Stimulated activated CD8-positive, alpha-beta memory T cell treated with anti-CD3 and anti-CD28 coated beads, Interleukin-4, amount 100 ng/mL, for 1 hour (primary cell): ENCODE measurements at places on chromosomes 13 and 19.

DNA sequence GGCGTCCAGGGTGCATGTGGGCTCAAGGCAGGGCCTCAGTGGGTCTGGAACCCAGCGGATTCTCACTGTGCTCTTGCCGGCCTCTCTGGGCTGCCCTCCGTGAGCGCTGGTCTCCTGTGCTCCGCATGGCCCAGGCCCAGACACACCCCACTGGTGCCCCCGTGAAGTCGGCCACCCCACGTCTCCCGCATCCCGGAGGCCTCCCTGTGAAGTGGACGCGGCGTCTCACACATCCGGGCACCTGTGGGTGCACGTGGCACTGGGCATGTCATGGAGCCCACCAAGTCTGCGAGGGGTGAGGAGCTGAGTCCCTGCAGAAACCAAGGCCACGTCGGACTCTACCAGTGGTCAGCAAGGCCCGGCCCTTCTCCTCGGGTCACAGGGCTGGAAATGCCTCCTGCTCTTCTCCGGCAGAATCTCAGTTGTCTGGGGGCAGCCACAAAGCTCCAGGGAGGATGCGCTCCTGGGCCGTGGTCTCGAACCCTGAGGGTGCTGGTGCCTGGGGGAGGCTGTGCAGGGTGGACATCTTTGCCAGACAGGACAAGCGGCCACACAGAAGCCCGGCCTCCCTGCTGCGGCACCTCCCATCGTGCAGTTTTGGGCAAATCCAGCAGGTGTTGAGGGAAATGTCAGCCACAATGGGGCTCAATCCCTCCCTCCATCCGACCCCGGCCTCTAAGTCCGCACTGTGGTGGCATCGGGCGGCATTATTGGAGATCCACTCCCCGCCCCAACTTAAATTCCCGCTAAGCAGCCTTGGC, 2.2 kb downstream of the C13orf46 start:
- no peak for DNase-seq

- DNase-seq, result no peak
Measured at GRCh38 chr19:50252111-50252886, 48.9 kb downstream of the MYH14 start.

- DNase-seq, result no peak
Measured at GRCh38 chr13:41962994-41963393, 2.1 kb upstream of the VWA8 start.

DNA sequence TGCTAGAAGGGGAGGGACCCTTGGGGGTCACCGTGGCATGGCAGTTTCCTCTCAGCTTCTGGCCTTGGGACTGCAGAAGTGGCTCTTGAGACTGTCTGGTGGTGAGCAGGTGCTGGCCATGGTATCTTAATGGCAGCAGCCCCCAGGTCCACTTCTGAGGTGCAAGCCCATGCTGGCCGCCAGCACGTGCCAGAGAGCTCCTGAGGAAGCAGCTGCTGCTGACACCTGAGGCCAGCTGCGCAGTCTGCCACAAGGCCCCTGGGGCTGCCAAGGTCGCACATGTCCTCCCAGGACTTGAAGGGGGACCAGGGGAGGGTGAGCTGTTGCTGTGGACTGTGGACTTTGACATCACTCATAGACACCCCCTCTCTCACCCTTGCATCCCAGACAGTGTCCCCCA, 48.0 kb downstream of the NFIX start:
- no peak for DNase-seq

GRCh38 chr19:21141787-21142464, at the start of gene ZNF431:
Gene ZNF431 (plus strand): TSS chr19:21142040. CDS start chr19:21142184, 144 bp downstream.
- DNase-seq, result peak; percentile 83

GRCh38 chr13:78341032-78341431, 262.3 kb downstream of the POU4F1 start:
- DNase-seq, result no peak

DNA sequence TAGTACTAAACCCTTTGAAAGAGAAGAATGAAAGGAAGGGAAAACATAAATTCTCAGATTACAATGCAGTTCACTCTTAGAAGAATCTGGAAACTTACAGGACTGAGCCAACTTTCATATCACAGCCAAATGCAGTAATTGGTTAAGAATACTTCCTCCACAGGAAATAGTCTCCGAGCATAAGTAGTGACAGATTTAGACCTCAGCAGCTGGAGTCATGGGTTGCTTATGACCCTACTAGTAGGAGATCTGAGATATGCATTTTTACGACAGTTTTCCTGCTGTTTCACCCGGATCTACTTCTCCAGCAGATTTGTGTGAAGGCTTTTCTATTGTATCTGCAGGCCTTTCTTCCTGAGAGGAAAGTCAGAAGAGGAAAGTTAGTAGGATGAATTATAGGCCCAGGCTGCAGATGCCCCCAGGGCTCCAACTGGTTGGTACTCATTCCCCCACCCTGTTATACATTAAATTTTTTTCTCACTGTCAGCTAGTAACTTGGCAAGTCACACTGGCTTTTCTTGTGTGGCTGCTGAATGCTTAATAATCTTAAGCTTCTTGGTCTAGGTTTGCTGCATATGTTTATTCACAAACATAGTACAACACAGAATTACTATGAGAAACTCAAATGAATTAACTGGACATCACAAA, 1241.5 kb upstream of the MIR17HG start:
- no peak for DNase-seq

DNA sequence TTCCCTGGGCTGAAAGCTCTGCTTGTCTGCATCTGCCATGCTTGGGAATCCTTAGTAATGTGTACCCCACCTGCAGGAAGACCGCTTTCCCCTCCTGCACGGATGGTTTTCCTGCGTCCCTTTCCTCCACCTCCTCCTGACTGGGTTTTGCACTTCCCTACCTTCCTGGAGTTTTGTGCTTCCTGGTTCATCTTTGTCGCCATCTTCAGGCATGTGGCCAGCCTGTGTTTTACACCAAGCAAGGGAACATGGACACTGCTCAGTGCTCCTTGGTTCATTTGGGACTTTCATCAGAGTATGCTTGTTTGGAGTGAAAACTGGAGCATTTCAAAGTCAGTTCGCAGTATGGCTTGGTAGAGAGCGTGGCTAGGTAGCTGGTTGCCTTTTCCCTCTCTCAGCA, 30.7 kb downstream of the ERICH6B start:
- DNase-seq, result no peak

DNA sequence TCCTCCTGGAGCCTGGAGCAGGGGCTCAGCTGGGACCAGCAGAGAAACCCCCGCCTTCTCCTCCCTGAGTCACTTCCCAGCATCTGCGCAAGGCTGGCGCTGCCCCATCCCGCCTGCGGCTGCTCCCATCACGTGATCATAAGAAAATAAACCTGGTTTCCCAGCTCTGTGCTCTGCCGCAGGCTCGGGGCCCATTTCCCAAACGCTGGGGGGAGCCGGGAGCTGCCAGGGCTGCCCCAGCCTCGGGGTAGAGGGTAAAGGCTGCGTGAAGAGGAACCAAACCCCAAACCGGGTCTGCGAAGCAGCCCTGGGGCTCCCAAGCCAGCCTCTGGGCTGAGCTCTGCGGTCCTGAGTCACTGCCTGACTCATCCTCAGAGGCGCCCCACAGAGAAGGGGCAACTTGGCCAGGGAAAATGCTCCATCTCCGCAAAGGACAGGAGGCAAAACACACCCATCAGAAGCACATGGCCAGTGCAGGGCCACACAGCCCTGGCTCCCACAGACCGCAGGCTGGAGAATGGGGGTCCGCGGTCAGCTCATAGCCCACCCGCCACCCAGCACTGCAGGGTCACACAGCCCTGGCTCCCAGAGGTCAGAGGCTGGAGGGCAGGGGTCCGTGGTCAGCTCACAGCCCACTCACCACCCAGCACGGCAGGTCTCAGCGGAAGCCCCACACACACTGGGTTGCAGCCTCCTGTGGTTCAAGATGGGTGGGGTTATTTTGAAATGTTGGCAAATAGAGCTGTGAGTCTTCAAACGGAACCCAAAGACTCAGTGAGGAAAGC, 67.1 kb downstream of the RASA3 start:
- peak; percentile 51 for DNase-seq

- no peak for DNase-seq
Measured at GRCh38 chr19:4543842-4544647, 4.2 kb upstream of the LRG1 start.

- DNase-seq, result peak; percentile 52
Measured at GRCh38 chr19:6737873-6738786, 750 bp upstream of the GPR108 start.

- no peak for DNase-seq
Measured at GRCh38 chr13:97002581-97002980, 8.3 kb upstream of the OXGR1 start.

GRCh38 chr19:11853358-11853757, 4.8 kb downstream of the ZNF439 start:
- DNase-seq, result no peak

DNA sequence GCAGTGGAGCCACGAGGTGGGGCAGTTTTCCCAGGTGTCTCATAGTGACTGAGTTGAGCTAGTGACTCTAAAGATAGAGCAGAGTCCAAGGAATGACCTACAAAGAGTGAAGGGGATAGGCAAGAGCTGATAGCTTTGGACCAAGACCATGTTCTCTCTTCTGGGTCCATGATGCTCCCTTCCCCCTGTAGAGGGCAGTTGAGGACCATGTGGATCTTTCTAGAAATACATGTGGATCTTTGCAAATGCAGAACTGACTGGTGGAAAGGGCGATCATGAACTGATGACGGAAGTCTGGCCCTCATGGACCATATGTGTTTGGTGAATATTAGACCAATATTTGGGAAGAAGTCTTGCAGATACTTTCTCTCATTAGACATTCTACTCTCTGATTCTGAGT, 6.9 kb downstream of the PSG1 start:
- DNase-seq, result no peak

DNA sequence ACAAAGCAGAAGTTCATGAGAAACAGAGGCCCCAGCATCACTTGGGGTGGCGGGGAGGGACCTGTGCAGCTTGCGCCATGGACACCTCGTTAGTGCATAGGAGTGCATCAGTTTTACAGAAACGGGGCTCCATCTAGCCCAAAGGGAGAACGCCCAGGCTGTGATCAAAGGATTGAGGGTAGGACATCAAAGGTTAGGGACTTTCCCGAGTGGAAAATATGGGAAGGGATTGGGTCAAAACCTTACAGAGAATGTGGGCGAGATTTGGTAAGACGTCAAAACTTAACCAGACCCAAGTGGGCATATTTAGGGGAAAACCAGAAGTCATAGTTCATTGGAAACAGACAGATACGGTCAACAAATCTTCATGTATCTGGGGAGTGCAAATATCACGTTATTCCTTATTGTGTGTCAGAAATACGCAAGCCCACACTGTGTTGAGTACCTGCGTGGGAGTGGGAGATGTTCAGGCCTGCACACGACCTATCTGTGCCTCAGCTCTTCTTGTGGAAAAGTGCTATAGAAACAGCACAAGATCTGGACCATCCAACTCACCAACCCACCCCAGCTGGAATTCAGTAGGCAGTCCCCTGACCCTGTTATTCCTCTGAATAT, 9.4 kb upstream of the GRAMD1A start:
- no peak for DNase-seq

- DNase-seq, result no peak
Measured at GRCh38 chr13:29758531-29759114, 91.8 kb downstream of the UBL3 start.

GRCh38 chr13:80173224-80173623, 167.7 kb downstream of the SPRY2 start:
- DNase-seq, result no peak

GRCh38 chr19:53947624-53948023, 15.1 kb upstream of the CACNG8 start:
- DNase-seq, result no peak

DNA sequence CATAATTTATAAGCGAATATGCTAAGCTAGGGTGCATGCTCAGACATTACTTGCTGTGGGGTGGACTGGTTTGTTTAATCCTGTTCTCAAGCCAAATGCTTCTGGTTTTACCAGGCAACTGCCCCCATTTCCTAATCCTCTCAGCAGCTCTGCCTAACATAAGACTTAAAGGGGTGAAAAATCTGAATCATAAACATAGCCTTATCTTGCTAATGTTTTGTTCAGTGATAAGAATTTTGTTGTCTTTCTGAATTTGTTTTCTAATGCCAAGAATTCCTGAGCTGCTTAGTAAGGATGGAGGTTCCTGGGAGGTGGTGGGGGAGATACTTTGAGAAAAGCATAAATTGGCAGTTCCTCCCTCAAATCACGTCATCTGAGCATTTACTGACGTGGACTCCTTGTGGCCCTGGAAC, 42.7 kb downstream of the ING1 start:
- no peak for DNase-seq

DNA sequence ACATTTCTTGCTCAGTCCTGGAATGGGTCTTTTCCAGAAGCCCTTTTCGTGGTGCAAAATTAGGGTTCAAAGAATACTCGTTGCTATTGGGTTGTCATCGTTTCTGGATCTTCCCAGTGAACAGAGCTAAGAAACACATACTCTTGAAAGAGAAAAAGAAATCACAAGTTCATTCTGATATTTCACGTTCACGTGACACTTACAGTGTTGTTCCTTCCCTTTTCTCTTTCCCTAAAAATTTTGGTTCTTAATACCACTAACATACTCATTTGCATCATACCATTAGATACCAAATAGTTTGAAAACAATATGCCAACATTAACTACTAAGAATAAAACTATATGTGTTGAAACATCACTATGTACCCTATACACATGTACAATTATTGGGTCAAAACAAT, 13.4 kb upstream of the GTF2F1 start:
- no peak for DNase-seq

GRCh38 chr19:6185835-6186834, 50.7 kb downstream of the ACSBG2 start:
- no peak for DNase-seq

GRCh38 chr13:85549819-85550218, 249.4 kb downstream of the SLITRK6 start:
- DNase-seq, result no peak

GRCh38 chr19:29483641-29483920, 42.2 kb upstream of the VSTM2B start:
- no peak for DNase-seq

DNA sequence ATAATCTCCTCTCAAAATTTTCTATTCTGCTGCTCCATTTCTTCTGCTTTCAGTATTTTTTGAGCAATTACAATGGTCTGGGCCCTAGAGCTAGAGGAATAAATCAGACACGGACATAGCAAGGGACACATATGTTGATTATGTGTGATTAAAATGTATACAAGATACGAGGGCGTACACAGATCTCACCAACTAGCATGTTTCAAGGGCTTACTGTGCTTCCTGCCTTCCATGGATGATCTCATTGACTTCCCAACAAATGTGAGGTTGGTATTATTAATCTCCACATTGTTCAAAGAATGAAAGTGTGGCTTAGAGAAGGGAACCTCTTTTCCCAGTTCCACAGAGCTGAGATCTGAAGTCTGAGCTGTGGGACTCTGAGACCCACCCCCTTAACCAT, 9.1 kb downstream of the PLD3 start:
- no peak for DNase-seq

GRCh38 chr19:277581-278165, 13.5 kb downstream of the PLPP2 start:
- no peak for DNase-seq

- no peak for DNase-seq
Measured at GRCh38 chr13:19103140-19103539, 78.5 kb downstream of the TUBA3C start.

- no peak for DNase-seq
Measured at GRCh38 chr13:21638319-21639282, 32.3 kb upstream of the FGF9 start.

DNA sequence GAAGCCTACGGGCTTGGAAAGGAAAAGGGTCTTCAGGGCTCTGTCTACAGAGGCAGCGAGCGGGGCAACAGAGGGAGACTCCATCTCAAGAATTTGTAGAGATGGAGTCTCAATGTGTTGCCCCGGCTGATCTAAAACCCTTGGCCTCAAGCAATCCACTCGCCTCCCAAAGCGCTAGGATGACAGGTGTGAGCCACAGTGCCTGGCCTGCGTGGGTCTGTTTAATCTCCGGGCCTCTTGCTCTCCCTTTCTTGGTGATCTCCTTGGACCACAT, 8.1 kb downstream of the RPS9 start:
- no peak for DNase-seq
